Left cardiac atrium (tissue), 4 donors: ENCODE measurements at places on chromosomes 16 and 17. TPM values are rescaled to one million over a fixed set of nuclear protein-coding genes. Genes with fewer than 3 reads are reported as not detected.

DNA sequence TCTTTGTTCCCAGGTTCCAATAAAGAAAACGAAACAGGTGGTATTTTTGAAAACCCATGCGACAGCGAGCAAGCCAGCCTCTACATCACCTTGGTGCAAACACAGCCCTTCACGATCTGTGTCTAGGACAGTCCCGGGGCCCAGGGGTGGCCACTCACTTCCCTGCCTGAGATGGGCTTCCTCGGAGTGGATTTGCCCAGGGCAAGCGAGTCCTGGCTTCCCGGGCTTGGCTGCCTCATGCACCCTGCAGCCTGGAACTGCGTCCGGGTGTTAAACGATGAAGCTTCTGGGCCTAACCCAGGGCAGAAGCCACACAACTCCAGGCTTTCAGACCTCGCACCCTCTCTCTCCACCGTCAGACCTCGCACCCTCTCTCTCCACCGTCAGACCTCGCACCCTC, 66.0 kb downstream of the RPH3AL start:
- DNase-seq: no peak

- DNase-seq: no peak
Measured at GRCh38 chr17:16969931-16970906, 1.7 kb downstream of the TNFRSF13B start.

DNA sequence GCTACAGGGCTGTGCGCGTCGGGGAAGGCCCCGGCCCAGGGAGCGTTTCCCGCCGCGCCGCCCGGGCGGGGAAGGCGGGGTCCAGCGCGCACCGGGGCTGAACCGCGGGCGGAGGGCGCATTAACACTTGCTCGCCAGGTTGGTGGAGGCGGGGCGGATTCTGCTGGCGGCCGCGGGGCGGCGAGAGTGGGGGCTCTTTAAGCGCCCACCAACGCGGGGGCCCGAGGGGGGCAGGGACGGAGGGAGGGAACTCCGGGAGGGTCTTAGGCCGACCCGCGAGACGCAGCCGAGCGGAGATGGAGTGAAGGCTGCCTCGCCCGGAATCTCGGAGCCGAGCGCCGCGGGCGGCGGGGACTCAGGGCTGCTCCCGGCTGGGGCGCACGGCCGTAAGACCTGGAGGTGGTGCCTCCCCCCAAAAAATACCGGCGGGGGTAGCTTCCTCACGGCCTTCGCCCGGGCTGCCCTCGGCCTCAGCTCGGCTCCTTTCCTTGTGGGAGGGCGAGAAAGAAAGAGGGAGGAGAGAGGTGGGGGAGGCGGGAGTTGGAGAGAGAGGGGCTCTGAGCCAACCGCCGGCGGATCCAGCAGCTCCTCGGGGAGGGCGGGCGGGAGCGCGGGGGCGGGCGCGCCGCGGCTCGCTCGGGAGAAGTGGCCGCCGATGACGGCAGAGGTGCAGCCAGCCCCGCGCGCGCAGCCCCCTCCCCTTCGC, 415 bp upstream of the FOXF1 start:
- DNase-seq: peak; percentile 53

- DNase-seq: no peak
Measured at GRCh38 chr17:47720754-47721533, 12.1 kb upstream of the TBX21 start.

DNA sequence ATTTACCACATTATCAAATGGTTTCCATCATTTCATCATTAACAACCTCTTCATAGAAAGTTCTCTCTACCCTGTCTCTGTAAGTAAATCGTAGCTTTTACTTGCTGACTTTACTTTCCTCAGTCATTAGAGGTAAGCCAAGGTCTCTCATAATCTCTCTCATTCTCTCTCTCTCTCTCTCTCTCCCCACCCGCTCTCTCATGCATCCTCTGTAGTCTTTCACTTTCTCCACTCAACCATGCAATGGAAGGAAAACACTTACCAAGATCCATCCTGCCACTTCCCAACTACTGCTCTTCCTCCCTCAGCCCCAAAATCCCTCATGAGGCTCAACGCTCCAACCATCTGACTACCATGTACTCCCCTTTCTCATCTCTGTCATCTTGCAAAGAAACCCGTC, 6.1 kb downstream of the CEP112 start:
- no peak for DNase-seq

Gene IGSF6
- 5.8 TPM for total RNA-seq

Gene SPNS2
- 23.4 TPM for total RNA-seq
